GM23248 (cell line): ENCODE measurements at places on chromosomes 3 and 15.

DNA sequence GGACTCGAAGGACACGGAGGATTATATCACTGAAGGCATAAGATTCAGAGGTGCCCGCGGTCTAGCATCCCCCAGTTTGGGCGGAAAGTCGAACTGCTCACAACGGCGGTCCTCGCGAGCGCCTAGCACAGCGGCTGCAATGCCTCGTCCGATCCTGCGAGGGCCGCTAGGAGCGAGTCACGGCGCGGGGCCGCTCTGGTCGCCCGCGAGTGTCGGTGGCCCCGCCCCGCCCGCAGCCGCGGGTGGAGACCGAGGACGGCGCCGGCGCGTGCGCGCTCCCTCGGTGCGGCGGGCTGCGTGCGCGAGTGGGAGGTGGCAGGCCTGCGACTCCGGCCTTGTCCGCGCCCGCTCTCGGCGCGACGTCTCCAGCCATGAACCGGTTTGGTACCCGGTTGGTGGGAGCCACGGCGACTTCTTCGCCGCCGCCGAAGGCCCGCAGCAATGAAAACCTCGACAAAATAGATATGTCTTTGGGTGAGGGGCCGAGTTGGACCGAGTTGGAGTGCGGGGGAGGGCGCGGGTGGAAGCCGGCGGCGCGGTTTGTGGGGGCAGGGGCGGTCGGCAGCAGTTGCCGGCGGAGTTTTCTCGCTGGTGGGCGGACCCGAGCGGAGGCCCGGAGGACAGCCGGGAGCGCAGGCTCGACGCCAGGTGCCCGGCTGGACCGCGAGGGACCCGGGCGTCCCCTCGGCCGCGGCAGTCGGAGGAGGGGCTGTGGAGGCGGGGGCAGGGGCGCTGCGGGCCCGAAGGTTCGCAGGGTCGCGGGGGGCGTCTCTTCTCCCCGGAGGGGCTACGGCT, at the start of gene FYTTD1:
Gene FYTTD1, plus strand, starts transcription at position 283 of the 795 bp plus-strand sequence. Its CDS starts 89 bp downstream, at position 372.
- peak; percentile 96 for DNase-seq

GRCh38 chr3:148513096-148513543, 184.6 kb upstream of the AGTR1 start:
- DNase-seq, result peak; percentile 53

GRCh38 chr3:53842436-53843194, 3.6 kb downstream of the CHDH start:
- DNase-seq, result peak; percentile 57

DNA sequence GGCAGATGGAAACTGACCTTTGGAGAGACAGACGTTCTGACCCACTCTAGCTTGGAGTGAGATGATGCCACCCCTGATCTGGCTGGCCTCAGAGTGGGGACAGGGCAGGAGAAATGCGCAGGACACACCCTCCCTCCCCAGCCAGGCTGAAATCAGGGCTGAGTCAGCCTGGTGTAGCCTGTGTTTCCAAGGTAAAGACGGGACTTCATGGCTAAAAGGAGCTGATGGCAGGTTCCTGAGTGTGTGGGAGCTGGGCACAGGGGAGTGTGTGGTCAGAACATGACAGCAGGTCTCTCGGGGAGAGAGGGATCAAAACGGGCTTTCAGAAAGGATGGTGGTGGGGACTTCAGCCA, 14.6 kb upstream of the POLG start:
- DNase-seq, result no peak

GRCh38 chr3:12879191-12879815, 37.9 kb upstream of the RPL32 start:
- DNase-seq, result peak; percentile 19

- DNase-seq, result no peak
These were observed 30.1 kb downstream of the BTD start for GRCh38 chr3:15631426-15632211.

- no peak for DNase-seq
These were observed 128.4 kb upstream of the SETMAR start for GRCh38 chr3:4174791-4175190.

DNA sequence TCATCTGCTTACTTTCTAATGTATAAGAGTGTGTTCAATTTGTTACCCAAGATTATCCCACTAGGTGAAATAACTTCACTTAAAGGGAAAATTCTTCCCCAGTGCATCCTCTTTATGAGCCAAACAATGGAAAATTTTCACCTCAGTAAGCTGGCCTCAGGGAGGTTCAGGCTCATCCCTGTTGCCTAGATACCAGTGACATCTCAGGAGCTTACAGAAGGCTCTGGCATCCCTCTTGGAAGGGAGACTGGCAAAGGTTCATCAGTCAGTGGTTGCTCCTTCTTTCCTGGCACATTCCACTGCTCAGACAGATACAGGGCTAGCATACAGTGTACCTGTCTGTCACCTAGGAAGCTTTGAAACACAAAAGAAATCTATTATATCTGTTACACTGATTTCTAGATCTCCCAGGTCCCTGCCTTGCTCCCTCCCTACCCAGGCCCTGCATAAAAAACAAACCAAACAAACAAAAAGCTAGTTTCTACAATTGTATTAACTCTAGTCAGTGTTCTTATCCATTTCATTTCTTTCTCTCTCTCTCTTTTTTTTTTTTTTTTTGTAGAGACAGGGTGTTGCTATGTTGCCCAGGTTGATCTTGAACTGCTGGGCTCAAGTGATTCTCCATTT, 1.7 kb downstream of the IP6K2 start:
- DNase-seq, result peak; percentile 88

GRCh38 chr3:123147754-123148535, 53.8 kb upstream of the SEC22A start:
- no peak for DNase-seq

GRCh38 chr3:151107701-151108100, 22.2 kb downstream of the MED12L start:
- DNase-seq, result no peak

DNA sequence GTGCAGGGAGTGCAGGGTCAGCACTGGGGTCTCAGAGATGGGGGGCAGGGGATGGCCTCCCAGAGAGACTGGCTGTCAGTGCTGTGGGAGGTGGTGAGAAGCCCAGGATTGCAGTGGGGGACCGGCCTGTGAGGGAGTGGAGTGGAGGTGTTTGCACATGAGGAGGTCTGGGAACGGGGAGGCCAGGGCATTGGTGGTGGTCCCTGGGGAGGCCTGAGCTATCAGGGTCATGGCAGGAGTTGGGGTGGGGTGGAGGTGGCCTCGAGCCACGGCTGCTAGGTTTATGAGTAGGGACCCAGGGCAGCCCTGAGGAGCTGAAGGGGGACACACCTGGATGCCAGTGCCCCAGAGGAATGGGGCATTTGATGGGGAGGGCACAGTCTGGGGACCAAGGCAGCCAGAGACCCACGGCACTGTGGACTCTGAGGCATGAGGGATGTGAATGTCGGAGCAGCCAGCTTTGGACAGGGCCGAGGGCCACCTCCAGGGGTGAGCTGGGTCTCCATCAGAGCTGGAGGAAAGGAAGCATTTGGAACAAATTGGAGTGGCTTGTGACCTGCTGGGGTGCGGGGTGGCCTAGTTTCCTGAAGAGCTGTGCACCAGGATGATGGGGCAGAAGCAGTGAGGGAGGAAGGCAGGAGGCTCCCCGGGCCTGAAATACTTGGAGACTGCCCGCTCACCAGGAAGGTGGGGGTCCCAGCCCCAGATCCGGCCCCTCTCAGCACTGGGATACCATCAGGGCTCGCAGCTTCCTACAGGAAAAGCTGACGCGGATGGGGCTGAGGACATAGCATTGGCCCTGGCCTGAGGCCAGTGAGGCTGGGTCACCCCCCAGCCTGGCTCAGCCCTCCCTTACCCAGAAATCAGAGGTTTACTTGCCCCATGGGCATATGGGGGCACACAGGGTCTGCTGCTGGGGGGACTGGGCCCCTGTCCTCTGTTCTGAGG, 9.5 kb upstream of the CSPG4 start:
- DNase-seq, result no peak

DNA sequence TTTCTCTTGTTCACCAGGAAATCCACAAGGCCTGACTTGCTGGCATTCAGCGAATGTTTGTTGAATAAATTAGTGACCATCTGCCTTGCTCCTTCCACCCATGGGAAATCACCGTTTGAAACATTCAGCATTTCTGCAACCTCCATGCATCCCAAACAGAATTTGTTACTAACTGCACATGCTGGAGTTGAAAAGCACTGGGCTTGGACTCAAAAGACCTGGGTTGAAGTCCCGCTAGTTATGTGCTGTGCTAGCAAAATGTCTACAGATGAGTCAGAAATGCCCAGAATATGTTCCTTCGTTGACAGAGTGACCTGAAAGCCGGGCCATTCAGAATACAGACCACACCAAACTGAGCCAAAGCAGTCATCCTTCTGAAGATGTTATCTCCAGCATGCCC, 144.6 kb downstream of the ALDH1A2 start:
- DNase-seq, result no peak

DNA sequence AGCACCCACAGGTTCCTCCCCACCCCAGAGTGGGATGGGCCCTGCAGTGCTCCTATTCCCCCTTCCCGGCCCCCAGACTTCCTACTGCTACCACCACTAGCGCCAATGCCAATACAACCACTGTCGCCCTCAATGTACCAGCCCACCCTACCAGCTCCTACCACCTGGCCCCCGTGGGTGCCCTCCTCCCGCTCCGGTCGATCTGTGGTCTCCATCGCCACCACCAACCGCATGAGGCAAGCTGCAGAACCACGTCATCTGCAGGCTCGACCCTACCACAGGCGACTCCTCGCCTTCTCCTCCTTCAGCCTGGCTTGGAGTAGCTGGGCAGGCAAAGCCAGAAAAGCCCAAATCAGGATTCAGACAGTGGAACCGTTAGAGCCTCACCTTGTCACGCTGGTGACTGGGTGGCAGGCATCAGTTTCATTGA, 179.3 kb downstream of the POTEB3 start:
- DNase-seq, result no peak

GRCh38 chr3:181881749-181882148, 170.0 kb downstream of the SOX2 start:
- DNase-seq, result no peak

- no peak for DNase-seq
These were observed 91.8 kb downstream of the DNAJB8 start for GRCh38 chr3:128374746-128375445.

DNA sequence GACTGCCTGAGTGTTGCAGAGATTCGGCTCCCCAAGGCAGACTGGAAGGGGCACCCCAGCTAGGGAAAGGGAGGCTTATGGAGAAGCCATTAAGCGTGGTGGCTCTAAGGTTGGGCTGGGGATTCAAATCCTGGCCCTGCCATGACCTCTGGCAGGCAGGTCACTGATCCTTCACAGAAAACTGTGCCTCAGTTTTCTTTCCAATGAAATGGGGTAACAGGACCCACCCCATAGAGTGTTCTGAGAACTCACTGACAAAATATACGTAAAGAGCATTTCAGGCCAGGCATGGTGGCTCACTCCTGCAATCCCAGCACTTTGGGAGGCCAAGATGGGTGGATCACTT, 34.6 kb downstream of the DNASE1L3 start:
- no peak for DNase-seq

DNA sequence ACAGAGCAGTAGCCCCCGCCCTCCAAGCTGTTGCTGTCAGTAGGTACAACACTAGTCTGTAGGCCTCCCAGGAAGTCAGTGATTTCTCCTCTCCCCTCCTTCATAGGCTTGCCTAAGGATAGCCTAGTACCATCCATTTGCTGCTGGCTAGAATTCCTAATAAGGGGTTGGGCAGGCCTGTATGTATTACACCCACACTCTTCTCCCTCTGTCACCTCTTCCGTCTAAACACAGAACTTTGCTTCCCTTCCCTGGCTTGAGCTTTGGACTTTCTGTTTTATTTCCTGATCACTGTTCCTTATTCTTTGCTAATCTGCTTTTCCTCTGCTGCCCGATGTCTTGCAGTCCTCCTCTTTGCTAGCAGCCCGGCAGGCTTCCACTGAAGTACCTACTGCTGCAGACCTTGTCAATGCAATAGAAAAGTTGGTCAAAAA, 93.4 kb upstream of the UMPS start:
- no peak for DNase-seq
